NCI-H446 (cell line): ENCODE measurements at places on chromosomes 4 and X.

DNA sequence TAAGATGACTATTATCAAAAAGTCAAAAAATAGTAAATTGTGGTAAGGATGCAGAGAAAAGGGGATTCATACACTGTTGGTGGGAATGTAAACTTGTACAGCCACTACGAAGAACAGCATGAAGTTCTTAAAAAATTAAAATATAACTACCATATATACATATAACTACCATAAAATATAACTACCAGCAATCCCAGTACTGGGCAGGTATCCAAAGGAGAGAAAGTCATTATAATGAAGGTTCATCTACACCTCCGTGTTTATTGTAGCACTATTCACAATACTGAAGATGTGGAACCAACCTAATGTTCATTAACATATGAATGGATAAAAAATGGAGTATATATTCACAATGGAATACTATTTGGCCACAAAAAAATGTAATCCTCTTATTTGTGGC is 360.9 kb upstream of the CT83 start:
- no peak for DNase-seq

DNA sequence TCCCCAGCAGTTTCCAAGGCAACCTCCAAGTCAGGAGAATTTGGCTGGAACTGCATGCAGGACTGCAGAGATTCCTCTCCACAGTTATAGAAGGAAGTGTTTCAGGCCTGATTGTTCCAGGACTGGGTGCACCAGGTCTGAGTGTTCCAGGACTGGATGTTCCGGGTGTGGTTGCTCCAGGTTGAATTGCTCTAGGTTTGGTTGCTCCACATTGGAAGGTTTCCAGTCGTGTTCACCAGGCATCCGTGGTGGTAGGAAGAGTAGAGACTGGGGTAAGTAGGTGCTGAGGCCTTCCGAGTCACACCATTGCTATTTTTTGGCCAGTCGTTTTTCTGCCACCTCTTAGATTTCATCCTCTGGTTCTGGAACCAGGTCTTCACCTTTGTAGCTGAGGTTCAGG is 105.4 kb downstream of the MSN start:
- DNase-seq, result no peak

DNA sequence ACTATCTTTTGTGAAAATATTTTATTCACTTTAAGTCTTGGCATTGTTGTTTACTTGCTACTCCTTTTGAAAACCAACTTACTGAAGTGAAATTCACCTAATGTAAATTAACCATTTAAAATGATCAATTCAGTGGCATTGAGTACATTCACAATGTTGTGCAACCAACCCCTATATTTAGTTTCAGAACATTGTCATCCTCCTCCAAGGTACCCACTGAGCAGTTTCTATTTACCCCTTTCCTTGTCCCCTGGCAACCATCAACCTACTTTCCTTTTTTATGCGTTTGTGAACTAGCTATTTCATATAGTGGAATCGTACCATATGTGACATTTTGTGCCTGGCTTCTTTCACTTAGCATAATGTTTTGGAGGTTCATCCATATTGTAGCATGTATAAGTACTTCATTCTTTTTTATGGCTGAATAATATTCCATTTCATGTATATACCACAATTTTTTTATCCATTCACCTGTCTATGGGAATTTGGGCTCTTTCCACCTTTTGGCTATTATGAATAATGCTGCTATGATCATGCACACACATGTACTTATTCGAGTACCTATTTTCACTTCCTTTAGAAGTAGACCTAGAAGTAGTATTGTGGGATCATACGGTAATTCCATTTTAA is 85.0 kb downstream of the WWC2 start:
- no peak for DNase-seq

DNA sequence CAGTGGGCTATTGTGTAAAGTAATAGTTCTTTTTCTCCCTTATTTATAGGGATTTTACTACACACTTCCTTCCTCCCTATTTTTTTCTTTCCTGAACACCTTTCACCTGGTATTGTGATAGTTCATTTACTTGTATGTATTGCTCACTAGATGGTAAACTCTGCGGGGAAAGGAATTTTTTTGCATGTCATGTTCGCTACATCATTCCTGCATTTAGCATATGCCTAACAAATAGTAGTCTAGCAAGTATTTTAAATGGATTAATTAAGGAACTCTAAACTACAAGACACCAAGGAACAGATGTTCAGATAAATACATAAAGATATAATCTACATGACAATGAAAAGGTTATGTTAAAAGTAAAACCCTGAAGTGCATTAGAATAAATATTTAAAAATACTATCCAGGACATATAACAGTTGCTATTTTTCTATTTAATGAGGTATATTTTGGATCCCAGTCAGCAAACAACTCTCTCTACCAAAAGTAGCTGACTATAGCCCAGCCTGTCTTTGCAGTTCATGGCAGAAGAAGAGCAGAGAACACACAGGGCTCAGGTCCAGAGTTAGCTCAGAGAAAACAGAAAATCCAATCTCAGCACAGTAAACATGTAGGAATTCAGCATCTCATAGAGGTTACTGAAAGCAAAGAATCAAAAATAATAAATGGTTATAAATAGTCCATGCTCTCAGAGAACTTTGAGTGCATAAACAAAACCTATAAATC is 87.8 kb downstream of the PACRGL start:
- no peak for DNase-seq

DNA sequence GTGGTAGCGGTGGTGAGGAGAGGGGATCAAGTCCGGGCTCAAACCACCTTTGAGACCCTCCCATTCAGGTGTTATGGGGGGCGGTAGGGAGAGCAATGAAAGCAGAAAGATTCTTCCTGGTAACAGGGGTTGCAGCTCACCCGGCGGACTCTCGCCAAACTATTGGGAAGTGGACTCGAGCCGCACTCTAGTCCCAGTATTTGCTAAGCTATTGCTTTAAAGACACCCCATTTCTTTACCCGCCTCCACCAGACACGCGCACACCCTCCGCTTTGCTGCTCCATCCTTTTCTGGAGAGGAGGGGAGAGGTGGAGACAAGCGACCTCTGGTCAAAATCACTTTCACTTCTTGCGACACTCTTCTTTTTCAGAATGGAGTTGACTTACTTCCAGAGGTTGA is 625 bp upstream of the GABRA4 start:
- no peak for DNase-seq

DNA sequence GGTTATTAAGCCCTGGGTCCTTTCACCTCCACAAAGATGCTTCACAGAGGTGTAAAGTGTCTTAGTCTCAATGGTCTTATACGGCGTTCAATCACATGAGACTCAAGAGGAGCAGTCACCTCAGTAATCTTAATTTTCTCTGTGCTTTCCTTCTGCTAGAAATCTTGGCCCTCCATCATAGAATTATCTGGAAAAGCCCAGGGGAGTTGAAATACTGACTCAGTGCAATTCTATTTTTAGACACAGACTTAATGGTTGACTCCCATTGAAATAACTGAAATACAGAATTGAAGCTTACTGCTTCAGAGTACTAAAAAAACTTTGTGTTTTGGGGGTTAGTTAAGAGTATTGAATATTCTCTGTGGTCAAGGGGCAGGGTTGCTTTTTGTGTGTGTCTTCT is 94.5 kb upstream of the IL15 start:
- no peak for DNase-seq

GRCh38 chr4:130563185-130563888 is 1467.4 kb downstream of the C4orf33 start:
- peak; percentile 7 for DNase-seq

- DNase-seq, result no peak
Observed at GRCh38 chrX:129938081-129938480, 32.1 kb downstream of the UTP14A start.

- no peak for DNase-seq
Observed at GRCh38 chr4:134740290-134740689, 538.7 kb upstream of the PABPC4L start.

DNA sequence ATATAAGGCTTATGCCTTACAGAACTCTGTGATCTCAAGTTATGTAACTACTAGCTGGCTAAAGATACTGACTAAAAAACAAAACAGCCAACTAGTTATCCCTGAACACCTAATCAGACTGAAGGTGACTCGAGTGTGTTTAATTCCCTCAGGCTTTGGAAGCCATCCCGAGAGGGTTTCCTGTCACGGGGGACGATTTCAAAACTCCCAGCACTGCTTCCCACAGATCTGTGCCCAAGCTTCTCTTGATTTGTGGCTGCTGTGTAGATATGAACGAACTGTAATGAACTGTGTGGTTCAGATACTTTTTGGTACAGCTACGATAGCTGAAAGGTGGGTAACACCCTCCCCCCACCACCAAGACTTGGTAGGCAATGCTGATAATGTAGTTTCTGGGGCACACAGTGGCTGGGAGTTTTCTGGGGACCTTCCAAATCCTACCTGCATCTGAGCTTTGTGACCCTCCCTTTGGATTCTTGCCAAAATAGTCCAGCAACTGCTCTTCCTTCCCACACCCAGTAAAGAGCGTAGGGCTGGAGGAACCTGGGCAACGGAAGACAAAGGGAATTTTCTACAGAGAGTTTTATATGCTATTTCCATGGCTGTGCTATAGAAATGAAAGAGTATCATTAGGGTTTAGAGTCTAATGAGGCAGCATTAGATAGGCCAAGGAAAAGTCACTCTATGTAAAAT is 148.8 kb downstream of the MGST2 start:
- no peak for DNase-seq

DNA sequence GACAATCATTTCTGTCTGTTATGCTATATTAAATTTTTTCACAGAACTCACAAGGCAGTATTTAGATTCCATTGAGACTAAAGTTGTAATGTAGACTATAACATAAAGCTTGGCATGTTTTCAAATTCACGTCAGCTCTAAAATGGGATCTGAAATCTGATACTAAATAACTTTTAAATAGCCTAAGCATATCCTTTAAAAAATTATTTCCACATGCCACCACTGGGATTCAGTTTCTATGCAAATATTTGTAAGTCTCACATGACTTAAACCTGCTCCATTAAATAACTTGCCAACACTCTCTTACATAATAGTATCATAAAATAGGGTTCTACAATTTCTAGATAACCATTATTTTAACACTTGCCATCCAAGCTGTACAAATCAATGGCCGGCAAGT is 32.4 kb downstream of the KLHL8 start:
- DNase-seq, result no peak

GRCh38 chr4:16745009-16745635 is 153.3 kb downstream of the LDB2 start:
- no peak for DNase-seq

GRCh38 chr4:27846951-27847350 is 986.3 kb downstream of the STIM2 start:
- no peak for DNase-seq

DNA sequence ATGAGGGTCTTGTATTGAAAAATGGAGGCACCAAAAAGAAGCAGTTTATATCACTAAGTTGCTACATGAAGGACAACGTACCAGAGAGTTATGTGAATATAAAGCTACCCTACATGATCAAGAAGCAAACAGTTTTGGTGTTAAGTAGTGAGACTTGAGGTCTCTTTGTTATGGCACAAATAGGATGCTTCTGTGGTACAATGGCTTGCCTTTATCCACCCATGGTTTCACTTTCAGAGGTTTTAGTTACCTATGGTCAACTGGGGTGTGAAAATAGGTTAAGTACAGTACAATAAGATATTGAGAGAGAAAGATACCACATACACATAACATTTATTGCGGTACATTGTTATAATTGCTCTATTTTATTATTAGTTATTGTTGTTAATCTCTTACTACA is 229.2 kb upstream of the SLIT2 start:
- no peak for DNase-seq

DNA sequence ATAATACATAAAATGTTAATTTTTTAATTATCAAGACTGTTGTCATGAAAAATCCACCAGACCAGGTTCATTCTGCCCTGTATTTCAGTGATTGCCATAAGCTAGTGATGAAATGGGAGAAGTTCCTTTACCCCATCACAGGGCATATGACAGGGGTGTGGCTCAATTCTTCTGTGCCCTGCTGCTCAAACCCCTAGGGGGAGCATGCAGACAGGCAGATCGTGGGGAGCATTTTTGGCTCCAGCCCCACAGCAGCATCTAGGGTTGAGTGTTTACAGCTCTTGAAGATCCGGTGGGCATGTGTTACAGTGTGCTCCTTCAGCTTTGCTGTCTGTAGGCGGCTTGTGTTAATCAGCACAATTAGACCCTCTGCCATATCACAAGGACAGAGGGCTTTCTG is 700.7 kb downstream of the PCDH18 start:
- DNase-seq, result no peak

DNA sequence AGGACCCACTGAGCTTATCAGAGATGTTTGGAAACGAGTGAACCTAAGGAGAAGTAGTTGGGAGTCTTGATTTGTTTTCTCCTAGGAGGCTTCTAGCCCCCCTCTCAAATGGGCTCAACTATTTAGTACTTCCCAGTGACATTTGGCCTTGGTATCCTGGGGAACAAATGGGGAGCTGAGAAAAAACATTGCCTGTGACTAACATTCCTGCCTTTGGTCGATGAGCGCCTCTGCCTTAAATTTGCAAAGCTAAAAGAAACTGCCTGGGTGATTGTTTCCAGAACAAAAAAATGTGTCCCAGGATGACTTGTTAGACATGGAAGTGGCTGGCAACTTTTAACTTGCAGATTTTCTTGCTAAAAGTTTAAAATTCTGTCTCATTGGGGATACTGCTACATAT is 58.8 kb upstream of the IGFBP7 start:
- DNase-seq, result no peak

GRCh38 chr4:38119668-38120385 is 159.6 kb downstream of the PTTG2 start:
- no peak for DNase-seq

DNA sequence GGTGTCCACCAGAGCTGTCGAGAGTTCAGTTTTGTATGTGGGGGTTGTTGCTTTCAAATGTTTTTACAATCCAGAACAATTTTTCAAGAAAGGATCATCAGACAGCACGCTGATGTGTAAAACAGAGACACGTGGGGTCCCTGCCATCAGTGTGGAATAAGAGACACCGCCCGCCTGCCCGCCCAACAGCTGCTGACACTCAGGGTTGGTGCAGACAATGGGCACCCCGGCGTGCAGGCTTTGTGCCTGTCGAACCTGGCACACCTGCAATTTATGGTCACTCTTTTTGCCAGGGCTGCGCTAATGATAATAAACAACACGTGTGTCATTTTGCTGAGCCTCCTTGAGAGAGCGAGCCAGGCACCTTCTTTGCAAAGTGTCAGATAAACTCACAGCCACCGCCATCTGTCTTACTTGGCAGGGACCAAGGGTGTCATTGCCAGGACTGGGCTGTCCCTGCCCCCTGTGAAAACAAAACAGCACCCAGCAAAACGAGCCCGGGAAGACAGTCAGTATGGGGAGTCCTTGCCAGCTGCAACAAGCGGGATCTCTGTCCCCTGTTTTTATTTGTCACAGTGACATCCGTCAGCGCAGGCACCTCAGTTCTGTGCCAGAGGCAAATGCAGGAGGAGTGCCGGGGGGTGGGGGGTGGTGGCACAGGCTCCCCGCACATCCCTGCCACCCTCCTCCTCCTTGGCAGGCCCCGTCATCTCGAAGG is 69.1 kb downstream of the PSAPL1 start:
- peak; percentile 16 for DNase-seq
